ENCODE measurements at places on chromosomes 1 and 21.

DNA sequence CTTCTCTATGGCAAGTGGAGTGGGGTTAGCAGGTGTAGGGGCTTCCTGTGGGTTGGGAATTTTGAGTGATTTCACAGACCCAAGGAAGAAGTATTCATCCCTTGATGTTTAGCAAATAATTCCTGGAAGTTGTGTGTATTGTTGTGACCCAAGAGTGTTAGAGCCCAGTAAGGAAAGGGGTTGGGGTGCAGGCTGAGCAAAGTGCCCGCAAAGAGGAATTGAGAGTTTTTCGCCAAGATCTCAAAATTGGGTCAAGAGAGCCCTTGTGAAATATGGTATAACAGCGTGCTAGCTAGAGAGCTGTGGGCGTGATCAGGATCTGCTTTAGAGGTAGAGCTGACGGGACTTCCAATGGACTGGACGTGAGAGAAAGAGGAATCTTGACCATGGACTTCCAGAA lies 73.0 kb upstream of the LAPTM5 start:
- DNase-seq, result no peak

DNA sequence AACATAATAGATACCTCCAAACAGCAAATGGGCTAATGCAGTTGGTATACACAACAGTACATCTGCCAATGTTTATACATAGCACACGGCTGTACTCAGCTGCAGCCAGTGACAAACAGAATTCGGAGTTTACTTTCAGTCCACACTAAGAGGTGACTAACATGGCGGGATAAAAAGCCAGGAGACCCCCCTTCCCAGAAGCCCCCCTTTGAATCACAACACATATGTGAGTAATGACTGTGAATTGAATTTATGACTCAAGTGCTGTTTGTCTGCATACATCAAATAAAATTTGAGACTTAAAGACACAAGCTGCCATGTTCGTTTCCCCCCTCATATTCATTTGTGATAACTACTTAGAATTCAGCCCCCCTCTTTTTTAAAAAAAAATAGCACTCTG lies 113.2 kb downstream of the RUNX1 start:
- DNase-seq, result no peak

DNA sequence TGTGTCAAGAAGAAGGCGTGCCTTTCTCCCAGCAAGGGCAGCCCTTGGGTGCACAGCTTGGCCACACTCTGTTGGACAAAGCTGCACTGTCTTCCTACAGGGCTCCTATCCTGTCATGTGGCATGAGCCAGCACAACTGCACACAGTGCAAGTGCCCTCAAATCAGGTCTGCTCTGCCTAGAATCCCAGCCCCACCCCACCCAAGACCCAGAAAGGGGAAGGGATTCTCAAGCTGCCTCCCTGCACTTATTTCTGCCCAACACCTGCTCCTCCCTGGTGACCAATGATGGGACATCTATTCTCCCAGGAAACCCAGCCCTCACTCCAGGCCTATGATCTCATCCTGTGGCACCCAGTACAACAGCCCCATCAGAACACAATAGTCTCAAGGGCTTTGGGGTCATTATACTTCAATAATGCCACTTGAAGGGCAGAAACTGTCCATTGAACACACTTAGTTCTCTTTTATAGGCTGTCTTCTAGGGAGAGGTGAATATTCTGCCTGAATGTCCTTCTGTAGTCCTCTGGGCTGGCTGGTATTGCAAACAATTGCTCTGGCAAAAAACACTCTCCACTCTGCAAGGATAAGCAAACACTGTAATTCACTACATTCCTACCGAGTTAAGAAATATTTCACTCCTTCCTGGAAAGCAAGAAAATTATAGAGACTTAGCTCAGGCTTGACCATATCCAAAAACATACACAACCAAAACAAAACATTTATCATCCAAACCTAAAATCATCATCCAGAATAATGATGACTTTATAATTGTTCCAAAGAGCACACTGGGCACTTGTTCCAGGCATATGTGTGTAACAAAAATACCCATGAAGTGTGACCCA lies 43.1 kb upstream of the IGSF3 start:
- peak; percentile 51 for DNase-seq

GRCh38 chr1:8083739-8084484 lies 57.8 kb upstream of the ERRFI1 start:
- DNase-seq, result no peak

- DNase-seq, result no peak
Observed at GRCh38 chr21:43959231-43960116, 52.6 kb upstream of the TRAPPC10 start.

GRCh38 chr1:95778217-95778616 lies 544.2 kb downstream of the RWDD3 start:
- DNase-seq, result no peak

DNA sequence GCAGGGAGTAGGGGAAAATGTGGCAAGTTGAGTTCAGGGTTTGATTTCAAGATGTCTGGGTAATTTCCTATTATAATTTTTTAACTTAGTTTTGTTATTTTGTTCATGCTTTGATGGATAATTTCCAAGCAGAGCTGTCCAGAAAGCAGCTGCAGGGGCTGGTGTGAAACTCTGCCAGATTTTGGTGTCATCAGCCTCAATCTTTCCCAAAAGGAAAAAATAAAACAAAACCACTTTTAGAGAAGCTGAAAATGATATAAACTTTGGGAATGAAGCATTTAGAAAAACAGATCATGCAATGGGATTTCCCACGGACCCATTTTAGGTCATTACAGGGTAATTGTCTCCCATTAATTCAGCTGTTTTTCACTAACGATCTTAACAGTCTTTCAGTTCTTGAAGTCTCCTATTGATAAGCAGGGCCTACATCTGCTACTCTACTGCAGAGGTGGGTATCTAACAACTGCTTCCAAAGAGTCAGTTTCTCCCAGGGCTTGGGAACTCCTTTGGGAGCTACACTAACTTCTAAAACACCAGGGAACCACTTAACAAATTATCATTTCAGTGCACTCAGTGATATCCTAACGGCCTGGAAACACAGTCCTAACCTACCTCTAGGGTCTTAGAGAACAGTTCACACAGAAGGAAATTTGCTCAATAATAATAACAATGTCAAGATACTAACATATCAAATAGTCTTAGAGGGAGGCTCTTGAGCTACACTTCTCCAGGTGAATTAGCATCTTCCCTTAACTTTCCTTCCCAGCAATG lies 12.3 kb downstream of the ZNF436 start:
- DNase-seq, result no peak

Measured in NCI-H1092 (cell line).